ENCODE measurements at places on chromosomes 1 and 21.

GRCh38 chr1:21822349-21822748 lies 10.3 kb downstream of the LDLRAD2 start:
- DNase-seq = no peak

DNA sequence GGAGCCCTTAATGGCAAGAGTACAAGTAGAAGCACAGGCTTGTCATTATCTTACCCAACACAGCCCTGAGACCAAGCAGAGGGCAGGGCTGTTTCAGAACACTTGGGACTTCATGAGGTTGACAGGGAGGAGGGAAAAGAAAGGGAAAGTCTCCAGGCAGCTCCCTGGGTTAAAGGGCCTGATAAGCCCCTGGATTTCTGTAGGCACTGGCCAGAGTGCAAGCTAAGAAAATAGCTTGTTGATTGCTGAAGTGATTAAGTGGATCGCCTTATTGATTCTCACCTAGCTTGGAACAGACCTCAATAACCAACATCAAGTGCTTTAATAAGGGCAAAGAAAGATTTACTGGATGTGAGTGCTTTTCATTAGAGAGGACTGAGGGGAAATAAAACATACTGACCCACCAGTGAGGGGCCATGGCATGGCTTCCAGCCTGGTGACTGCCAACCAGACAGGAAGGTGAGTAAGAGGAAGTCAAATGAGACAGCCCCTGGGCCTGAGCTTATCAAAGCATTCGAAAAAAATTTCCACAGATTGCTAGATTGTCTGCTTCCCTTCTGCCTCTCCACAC lies 121.4 kb upstream of the NFIA start:
- DNase-seq = no peak

DNA sequence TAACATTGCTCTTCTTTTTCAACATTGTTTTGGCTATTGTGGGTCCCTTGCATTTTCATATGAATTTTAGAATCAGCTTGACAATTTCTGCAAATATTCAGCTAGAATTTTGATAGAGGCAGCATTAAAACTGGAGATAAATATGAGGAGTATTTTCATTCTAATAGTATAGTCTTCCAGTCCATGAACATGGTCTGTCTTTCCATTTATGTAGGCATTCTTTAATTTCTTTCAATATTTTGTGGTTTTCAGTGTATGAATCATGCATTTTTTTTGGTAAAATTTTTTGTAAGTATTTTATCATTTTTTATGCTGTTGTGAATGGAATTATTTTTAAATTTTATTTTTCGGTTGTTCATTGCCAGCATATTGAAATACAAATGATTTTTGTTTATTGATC lies 97.2 kb downstream of the DNAH14 start:
- DNase-seq = no peak

GRCh38 chr1:32501865-32502264 lies 37.0 kb downstream of the ZBTB8B start:
- no peak for DNase-seq

DNA sequence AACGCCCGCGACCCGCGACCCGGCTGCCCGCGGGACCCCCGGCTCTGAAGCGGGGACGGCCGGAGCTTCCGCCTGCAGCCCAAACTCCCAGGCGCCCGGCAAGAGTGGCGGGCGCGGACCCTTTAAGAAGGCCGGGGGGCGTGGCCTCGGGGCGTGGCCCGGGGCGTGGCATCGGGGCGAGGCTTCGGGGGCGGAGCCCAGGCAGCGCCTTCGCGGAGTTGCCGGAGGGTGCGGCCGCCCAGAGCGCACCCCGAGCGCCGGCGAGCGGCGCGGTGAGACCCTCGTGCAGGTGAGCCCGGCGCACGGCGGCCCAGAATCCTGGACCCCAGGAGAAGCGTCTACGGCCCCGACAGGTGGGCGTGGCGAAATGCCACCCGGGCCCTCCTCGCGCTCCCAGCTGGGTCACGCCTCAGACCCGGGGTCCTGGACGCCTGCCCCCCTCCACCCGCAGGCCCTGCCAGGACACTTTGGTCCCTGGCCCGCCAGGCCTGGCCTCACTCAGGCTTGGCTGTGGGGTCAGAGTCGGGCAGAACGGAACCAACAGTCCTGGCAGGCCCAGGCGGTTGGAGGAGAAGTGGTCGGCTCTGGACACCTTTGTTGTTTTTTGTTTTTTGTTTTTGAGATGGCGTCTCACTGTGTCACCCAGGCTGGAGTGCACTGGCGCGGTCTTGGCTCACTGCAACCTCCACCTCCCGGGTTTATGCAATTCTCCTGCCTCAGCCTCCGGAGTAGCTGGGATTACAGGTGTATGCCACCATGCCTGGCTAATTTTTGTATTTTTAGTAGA lies 14.4 kb downstream of the RNF223 start:
- DNase-seq = no peak

All from left forelimb (tissue), 1 donor.